ENCODE measurements at places on chromosomes 5 and 9.

- no peak for DNase-seq
Observed at GRCh38 chr5:38651806-38652205, 95.4 kb upstream of the LIFR start.

- DNase-seq, result no peak
Observed at GRCh38 chr9:34547960-34548611, 25.3 kb upstream of the ENHO start.

DNA sequence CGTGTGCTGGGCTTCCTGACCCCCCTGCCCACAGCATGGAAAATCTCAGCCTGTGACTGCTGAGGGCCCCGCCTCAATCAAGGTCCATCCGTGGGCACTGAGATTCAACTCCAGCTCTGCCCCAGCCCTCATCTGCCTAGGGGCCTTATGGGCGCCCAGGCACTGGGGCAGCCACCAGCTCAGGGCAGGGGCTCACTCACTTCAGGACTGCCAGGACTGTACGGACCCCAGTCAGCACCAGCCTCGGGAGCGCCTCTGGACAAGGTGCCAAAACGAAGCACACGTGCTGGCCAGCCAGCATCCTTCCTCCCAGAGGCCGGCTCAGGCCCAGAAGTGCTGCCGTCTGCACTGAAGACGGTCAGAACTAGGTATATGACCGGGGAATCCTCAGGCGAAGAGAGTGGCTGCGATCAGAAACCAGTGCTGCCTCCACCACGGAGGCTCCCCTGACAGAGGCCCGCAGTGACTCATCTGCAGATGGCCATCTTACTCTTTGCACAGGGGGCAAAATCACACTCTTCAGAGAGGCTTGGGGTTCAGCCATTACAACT, 19.6 kb downstream of the CLPTM1L start:
- DNase-seq, result no peak

GRCh38 chr5:128441941-128442350, 96.1 kb downstream of the FBN2 start:
- DNase-seq, result no peak

DNA sequence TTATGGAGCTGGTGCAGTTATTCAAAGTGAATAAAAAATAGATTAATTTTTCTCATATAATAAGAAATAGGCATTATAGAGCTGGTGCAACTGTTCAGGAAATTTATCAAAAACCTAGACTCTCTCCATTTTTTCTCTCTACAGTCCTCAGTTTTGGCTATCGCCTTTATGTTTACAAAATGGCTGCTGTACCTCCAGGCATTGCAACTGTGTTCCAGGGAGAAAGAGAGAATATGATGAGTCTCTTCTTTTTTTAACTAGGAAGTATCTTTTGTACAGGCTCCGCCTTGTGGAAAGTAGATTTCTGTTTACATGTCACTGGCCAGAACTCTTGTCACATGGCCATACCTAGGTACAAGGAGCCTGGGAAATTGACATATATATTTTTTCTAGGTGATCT, 3.1 kb upstream of the TGFBR1 start:
- no peak for DNase-seq

GRCh38 chr5:7897014-7897600, 28.2 kb downstream of the MTRR start:
- no peak for DNase-seq

DNA sequence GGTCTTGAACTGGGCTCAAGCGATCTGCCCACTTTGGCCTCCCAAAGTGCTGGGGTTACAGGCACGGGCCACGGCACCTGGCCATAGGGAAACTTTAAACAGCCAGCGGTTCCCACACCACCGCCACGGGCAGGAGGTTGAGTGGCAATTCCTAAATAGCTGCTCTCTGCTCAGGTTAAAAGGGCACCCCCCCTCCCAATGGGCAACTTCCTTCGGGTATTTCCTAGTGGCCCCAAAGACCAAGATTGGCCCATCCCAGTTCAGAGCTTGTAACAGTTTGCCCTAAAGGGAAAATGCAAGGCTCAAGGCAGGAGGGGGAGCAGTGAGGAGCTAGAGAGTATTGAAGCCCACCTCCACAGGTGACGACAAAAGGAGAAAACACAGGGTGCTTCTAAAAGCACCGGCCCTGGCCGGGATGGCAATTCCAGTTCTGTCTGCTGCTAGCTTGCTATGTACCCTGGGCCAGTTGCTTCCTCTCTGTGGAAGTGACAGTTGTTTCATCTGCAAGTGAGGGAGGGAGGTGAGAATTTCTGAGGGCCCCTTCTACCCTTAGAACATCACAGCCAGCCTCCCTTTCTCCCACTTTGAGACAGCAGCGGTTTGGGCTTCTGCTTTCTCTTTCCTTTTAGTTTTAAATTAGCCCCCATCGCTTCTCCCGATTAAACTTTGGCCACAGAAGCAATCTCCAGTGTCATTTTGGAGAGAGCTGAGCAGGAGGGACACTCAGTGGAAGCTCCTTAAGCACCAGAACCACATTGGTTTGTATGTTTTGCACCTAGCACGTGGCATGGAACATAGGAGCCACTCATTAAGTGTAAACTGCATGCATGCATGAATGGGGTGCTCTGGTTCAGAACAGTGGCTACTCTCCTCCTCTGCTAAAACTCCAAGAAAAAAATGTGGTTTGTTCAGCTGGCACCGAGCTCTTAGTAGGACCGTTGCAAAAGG, 17.3 kb upstream of the TNIP1 start:
- DNase-seq, result peak; percentile 35

DNA sequence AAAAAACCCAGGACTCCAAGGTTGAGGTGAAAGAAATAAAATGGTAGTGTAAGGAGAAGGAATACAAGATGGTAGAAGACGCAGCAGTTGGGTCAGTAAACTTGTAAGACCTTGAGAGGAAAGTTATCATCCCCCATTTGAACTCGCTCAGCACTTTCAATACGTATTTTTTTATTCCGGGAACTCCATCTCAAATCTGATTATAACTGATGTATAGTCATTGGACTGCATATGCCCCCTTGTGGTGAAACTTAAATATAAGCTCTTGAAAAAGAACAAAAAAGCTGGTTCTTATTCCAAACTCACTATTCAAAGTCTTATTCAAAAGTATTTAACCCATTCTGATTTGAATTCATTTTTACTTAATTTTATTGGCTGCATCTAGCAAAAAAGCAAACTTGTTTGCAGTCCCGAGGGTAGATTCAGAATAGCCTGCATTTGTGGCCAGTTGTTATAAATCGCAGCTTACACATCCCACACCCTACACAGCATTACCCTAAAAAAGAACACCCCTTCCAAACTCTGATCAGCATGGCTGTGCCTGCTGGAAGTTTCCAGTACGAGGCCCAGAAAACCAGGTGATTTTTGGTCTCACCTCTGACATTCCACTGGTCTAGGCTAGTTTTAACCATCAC, 118.0 kb downstream of the ESM1 start:
- DNase-seq, result no peak

GRCh38 chr9:115386963-115387770, 269.2 kb upstream of the TNC start:
- DNase-seq, result no peak

DNA sequence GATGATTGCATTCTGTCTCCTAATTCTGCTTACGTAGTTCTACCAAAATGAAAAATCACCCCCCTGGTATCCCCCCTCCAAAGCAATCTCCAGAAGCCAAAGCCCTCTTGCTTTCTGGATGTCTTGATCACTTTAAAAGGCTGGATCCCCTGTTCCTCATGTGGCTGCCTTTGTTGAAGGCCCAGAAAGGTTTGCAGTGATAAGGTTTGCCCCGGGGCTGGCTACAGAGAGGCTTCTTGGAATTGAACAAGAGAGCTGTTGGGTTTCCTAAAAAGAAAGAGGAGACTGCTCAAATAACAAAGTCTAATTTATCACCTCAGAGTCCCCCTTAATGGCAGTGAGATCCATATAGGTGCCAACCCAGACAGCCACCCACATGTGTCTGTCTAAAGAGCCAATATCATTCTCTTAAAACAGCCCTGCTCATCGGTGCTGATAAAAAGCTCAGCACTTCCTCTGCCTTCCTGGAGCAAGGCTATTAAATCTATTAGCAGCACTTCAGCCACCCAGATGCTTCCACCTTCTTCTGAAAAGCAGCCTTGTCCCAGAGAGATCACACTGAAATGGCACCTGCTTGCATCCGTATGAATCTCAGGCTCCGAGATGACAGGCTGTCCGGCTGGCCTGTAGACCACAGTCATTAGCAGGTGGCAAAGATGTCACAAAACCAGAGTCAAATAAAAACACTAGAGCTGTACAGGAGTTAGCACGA, 70.9 kb downstream of the TEX10 start:
- DNase-seq, result no peak

GRCh38 chr9:20054734-20055133, 265.9 kb upstream of the SLC24A2 start:
- no peak for DNase-seq

GRCh38 chr9:106769331-106769730, 93.6 kb upstream of the ZNF462 start:
- DNase-seq, result no peak

GRCh38 chr5:81708889-81709288, 42.0 kb downstream of the SSBP2 start:
- DNase-seq, result no peak

- no peak for DNase-seq
Observed at GRCh38 chr9:72467766-72468738, 53.4 kb upstream of the TMC1 start.

DNA sequence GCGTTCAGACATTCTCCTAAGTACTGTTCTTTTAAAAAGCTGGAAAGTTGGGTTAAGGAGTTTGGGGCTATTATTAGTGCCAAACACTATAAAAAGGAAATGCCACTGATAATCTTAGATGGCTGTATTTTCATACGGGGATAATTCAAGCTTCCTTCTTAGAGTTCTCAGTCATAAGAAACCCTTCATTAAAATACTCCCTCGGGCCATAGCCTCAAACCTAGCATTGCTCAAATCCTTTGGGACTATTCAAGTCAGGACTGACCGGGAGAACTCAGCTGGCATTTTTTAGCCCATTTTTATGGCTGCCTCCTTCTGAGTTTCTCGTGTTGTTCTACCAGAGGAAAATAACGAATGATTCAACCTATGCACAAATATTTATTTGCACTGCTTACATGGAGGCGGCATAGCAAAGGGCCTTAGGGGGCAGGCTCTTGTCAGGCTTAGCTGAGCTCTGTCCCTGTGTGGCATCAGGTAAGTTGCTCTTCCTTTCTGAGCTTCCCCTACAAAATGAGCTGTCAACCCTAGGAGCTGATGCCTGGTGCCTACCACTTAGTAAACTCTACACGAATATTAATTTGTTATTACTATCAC, 33.5 kb upstream of the ADAM19 start:
- DNase-seq, result no peak

DNA sequence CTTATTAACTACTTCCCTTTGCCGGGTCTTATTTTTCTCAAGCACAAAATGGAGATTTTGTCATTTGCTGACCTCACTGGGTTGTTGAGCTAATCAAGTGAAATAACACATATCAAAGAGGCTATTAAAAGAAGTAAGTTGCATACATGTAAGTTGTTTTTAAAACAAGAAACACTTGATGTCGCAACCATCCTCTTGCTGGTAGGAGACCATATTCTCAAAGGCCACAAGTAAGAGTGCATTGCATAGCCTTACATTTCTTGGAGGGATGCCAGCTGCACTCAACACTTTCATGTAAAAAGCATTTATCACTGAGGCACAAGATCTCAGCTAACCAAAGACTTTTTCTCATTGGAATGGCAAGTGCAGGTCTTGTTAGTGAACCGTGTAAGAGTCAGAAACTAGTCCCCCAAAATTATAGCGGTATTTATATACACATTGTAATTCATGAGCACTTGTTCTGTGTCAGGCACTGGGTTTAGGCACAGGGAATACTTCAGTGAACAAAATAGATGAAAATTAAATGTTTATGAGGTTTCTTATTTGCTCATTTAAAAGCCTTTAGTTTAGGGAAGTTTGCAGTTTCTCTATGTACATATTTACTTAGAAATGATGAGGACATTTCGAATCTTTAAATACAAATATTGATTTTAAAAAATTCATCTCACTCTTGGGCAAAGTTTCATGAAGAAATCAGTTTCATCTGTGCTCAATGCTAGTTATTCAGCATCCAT, 72.0 kb downstream of the ZFAND5 start:
- DNase-seq, result no peak

DNA sequence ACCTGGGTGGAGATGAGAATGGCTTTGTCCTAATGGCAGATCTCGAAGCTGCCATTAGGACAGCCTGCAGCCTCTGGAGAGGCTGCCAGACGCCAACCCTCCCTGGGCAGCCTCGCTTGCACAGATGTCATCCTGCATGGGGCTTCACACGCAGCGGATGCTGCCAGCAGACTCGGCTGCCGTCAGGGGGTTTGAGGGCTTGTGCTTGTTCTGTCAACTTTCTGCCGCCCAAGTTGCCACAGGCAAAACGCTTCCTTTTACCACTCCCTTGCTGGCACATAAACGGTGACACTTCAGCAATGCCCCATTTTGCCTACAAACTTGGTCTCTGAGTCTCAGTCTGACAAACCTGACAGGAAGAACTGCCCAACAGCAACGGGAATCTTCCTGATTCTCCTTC, 24.7 kb downstream of the DAP start:
- DNase-seq, result no peak

DNA sequence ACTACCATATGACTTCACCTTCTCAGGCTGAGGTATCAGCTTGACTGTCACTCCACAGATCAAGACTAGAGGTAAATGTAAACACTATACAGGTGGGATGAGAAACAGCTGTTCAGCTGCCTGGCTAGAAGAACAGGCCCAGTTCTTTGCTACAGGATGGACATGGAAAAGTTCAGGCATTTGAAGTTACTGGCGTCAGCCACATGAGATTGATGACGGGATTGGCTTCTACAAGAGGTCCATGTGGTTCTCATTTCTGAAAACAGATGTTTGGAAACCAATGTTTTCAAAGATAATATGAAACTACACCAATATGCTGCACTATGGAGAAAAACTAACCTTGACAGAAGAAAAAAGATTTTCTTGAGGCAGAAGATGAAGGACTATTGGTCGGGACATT, 324.1 kb downstream of the CDH10 start:
- DNase-seq, result no peak

GRCh38 chr5:170504616-170505266, 921 bp downstream of the KCNIP1 start:
- DNase-seq, result no peak

GRCh38 chr9:98331536-98332259, 76.2 kb upstream of the TBC1D2 start:
- no peak for DNase-seq

- no peak for DNase-seq
Observed at GRCh38 chr5:123286891-123287290, 136.3 kb downstream of the CEP120 start.

GRCh38 chr5:40630126-40630525, 49.6 kb upstream of the PTGER4 start:
- no peak for DNase-seq

DNA sequence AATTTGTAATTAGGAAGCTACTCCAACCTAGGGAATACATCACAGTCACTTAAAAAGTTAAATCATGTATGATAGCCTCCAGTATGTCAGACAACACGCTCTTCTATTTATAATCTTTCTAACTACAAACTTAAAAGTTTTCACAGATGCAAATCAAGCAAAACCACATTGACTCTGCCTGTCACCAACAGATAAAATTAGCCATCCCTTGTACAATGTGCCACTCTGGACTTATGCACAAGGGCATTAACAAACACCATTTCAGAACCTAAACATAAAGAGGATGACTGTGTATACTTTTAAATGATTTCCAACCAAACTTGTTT, 14.7 kb downstream of the ERP44 start:
- DNase-seq, result no peak
